ENCODE measurements at places on chromosomes 7 and 10.

DNA sequence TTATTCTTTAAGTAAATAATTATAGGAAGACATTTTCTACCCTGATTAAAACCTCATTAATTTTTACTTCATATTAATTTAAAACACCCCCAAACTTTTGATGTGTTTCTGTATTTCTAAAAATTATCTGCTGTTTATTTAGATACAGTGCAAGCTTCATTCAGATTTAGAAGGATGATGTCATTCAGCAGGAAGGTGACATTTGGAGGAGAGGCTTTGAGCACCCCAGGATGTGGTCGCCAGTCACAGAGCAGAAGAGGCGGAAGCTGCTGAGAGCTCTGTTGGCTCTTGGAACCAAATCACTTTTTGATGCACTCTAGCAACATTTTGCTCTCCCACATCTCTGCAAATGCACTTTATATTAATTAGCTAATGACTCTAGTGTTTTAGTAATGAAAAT lies 233.9 kb upstream of the CACNA2D1 start:
- no peak for DNase-seq

GRCh38 chr10:133373174-133374090 lies at the start of gene ECHS1:
ECHS1 (minus strand) TSS chr10:133373354; CDS start chr10:133373333, 21 bp downstream.
- DNase-seq: peak; percentile 92

DNA sequence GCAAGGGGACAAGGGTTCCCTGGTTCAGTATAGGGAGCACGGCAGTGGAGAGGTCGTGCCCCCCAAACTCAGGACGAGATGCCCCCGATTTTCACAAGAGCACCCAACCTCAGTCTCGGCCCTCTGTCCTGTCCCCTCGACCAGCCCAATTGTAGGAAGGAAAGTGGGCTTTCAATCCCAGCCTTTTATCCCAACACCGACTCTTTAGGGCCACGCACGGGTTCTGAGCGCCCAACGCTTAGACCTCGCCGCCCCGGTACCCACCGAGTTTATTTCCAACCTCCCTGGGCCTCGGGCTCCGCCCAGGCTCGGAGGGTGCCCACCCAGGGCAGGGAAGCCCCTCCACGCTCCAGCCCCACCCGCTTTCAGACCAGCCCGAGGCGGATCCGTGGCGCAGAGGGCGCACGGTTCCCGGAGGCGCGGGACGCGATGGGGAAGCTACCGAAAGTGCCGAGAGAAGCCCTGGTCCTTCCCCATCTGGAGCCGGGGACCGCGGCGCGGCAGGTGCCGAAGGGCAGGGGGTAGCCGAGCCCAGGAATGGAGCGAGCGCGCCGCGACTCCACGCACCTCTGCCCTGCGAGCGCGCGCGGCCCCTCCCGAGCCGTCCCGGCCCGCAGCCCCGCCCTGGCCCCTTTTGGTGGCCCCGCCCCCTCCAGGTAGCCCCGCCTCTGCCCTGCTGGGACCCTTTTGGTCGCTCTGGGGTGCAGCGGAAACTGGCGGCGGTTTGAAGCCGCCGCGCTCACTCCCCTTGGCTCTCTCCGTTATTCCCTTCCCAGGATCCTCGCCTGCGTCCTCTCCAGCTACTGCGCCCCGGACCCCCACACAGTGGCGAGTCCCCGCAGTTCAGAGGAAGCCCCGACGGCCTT lies 20.4 kb downstream of the GRID2IP start:
- no peak for DNase-seq

DNA sequence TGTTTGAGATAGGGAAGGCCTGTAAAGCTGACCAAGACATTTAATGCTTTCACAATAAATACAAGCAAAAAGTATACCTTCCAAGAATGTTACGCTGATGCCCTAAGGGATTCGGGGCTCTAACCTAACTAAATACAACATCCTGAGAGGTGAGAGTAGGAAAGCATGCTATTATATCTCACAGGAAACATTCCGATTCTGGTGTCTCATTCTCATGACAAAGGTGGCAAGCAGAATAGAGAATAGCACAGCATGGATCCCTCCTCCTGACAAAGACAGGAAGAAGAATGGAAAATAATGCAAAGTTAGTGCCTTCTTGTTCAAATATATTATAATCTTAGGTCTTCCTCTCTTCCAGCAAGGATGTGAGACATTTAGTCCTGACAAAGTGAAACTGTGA lies 504.3 kb downstream of the TFEC start:
- DNase-seq: no peak

DNA sequence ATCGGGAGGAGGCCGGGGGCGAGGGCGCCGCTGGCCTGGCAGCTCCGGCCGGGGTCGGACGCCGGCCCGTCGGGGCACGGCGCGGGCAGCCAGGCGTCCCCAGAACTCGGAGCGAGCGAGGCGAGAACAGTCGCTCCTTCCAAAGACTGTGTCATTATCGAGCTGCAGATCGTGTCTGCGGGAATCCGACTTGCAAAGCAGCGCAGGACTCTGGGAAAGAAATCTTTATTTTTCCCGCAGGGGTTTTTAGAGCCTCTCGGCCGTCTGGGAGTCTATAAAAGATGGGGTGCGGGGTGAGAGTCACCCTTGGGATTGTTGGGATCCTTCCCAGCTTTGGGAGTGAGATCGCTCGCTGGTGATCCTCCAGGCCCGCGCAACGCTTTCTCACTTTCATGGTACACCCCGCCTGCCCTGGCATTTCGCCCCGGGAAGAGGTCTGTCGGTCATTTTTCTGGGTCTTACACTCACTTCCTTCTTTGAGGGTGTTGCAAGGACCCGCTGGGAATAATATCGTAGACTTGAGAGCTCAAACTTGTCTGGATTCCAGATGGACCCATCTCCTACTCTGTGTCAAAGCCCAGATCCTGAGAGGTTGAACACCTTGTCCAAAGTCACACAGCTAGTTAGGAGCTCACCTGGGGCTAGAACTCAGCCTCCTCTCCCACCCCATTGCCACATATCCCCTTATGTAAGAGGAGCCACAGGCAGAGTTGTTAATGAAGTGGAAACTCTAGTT lies 1.0 kb downstream of the UBTD1 start:
- DNase-seq: no peak

GRCh38 chr10:72875250-72876055 lies 18.1 kb upstream of the OIT3 start:
- peak; percentile 55 for DNase-seq

GRCh38 chr7:77797734-77798393 lies 370 bp downstream of the TMEM60 start:
- no peak for DNase-seq

GRCh38 chr7:80151274-80151665 lies 16.6 kb downstream of the GNAI1 start:
- DNase-seq: no peak

DNA sequence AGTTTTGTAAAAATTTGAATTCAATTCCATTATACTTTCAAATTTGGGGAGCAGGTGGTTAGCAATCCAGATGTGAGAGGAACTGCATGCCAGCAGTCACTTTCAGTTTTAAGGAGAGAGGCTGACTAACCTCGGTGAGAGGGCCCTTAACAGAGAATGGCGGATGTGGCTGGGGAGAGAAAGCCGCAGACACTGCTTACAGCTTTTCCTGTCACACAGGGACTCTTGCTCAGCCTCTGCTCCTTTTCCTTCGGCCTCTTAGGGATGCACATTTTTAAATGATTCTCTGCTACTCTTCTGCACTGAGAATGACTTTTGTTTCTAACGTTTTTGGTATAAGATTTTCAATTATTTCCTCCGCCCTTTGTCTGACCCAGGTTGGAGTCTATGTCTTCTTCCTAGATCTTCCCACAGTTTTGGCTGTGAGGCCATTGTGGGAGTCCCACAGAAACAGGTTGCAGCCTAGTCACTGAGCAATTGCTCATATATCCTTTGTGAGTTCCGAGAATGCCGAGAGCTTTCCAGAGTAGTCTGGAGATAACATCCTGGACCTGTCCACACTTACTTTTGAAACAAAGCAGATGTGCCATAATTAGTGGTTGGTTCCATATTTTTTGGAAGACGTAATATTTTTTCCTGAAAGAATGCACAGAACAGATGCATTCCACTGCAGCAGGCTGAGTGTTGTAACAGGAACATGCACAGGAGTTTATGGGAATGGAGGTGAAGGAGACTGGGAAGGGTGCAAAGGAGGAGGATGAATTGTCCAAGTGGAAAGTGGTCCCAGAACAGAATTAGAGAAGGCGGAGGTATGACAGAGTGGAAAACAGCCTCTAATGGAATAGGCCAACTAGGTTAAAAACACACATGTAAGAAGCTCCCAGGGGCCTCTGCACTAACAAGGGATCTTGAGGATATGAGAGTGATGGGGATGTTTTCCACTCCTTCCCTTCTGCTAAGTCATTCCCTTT lies 168.0 kb upstream of the ZNF32 start:
- no peak for DNase-seq

GRCh38 chr7:17404006-17404405 lies 105.6 kb downstream of the AHR start:
- no peak for DNase-seq

- no peak for DNase-seq
These were observed 305.2 kb upstream of the PRKCQ start for GRCh38 chr10:6885284-6885683.

- DNase-seq: no peak
These were observed 65.9 kb upstream of the LRRN3 start for GRCh38 chr7:111025006-111025405.

- no peak for DNase-seq
These were observed 68.6 kb downstream of the MMRN2 start for GRCh38 chr10:86888585-86889381.

- DNase-seq: no peak
These were observed 63.8 kb downstream of the MKI67 start for GRCh38 chr10:128062331-128062880.

DNA sequence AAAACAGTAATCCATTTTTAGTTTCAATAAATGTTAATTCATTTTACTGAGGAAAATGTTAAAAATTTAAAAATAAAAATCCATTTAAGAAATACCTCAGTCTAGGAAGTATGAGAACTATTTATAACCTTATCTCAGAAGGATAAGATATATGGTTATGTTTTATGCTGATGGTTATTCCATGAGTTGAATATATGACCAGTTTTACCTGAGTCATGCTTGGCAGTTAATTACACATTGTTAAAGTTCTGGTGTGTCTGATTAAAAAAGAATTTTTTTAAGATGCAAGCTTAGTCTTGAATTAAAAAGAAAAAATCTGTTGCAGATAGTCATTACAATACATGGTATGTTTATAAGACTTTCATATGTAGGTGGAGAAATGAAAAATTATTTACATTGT lies 191.7 kb downstream of the ARL4A start:
- no peak for DNase-seq

- no peak for DNase-seq
These were observed 1.1 kb downstream of the ALOX5 start for GRCh38 chr10:45375101-45375500.

DNA sequence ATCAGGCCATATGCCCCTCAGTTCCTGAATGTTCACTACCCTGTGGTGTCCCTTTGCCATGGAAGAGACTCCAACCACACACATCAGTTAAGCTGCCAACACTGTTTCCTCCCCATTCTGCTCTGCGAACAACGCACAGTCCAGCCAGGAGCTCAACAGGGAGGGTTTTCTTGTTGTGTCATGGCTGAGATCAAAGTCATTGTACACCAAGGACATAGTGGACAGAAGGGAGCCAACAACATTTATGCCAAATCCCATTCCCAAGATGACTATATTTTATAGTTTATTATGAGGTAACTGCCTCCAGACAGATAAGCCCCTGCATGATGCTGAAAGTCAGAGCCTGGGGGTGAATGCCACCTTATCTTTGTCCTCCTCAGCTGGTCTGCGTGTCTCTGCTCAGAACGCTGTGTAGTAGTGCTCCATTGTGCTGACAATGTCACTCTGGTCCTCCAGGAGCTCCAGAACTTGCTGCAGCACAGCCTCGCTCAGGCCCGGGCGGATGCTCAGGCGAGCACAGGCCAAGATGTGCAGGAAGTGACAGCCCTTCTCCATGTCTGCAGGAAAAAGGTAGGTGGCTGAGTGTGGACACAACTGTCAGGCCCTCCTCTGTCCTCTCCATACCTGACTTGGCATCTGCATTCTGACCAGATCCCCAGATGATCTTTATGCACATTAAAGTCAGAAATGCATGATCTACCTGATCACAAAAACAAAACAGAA lies 27.1 kb upstream of the SH3PXD2A start:
- no peak for DNase-seq

GRCh38 chr7:43199371-43200160 lies 87.1 kb downstream of the HECW1 start:
- no peak for DNase-seq

DNA sequence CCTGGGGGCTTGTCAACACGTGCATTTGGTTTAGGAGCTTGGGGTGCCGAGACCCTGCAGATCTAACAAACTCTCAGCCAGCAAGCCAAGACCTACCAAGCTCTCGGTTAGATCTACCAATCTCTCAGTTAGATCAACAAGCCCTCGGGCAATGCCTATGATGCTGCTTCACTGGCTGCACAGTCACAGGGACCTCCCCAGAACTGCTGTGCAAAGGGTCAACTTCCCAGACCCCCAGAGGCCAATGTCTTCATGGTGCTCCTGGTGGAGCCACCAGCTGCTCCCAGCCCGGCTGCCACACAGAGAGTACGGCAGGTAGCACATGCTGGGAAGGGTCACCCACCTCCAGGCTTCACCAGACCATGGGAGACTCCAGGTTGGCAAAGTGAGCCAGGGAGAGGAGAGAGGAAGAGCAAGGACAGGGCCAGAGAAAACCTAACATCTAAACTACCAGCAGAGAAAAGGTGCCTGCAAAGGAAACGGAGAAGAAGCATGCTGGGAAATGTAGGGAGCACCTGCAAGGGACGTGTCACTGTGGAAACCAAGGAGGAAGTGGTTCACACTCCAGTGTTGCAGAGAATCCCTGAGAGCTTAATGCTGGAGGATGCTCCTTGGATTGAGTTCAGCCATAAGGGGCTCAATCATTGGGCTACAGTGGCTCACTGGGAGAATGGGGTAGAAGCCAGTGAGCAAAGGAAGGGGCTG lies 51.5 kb upstream of the GDF10 start:
- DNase-seq: no peak

DNA sequence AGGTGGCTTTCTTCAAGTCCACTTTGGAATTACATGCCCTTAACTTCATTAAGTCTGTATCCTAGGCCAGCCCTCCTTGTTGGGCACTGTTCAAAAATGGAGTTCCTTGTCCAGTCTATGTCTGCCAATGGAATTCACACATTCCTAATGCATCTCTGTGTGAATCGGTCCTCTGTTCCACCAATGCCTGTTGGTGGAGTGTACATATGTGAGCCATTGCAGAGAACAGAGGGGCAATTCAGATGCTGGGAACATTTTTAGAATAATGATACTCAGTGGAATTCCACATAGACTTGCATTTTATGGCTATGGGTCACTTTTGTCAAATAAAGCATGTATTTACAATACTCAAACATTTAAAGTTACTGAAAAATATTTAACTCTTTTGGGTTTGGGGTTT lies 108.3 kb downstream of the COL28A1 start:
- DNase-seq: no peak

DNA sequence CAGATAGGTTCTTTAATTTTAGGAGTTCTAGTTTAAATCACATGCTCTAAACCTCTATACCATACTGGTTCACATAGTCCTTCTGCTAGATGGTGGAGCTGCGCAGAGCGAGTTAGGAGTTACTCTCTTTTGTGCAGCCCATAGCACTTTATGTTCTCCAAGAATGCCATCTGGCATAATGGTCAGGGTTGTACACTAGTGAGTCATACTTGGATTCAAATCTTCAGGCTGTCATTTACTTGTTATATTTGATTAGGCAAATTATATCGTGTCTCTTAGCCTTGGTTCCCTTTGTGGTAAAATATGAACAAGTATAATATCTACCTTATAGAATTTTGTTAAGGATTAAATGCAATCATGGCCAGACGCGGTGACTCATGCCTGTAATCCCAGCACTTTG lies 1078.3 kb downstream of the NRG3 start:
- no peak for DNase-seq

GRCh38 chr7:129494041-129494440 lies 8.3 kb upstream of the SMKR1 start:
- DNase-seq: no peak

All from T47D (cell line).